ENCODE measurements at places on chromosomes 2 and 18. TPM values are rescaled to one million over a fixed set of nuclear protein-coding genes. Genes with fewer than 3 reads are reported as not detected.

Gene GPR155
- total RNA-seq = 2.8 TPM

Gene TLX2
- total RNA-seq = not detected

Gene SULT1C2
- total RNA-seq = 1.5 TPM

Gene NTSR2
- total RNA-seq = not detected

Gene TNP1
- not detected for total RNA-seq

Gene DHRS9
- total RNA-seq = not detected

Gene IL1B
- 0.49 TPM for total RNA-seq

Gene SH2D6
- not detected for total RNA-seq

Gene GAL3ST2
- total RNA-seq = 1.0 TPM

Gene TWIST2
- 6.3 TPM for total RNA-seq

Gene SP140
- total RNA-seq = 0.25 TPM

Gene GATA6
- 20.7 TPM for total RNA-seq

Gene SRD5A2
- not detected for total RNA-seq

Gene CGREF1
- 2.5 TPM for total RNA-seq

Gene RASGRP3
- not detected for total RNA-seq

Gene FNDC4
- total RNA-seq = 35.9 TPM

Gene PMAIP1
- 37.6 TPM for total RNA-seq

Gene CPO
- 0.13 TPM for total RNA-seq

Gene SH3RF3
- 9.1 TPM for total RNA-seq

Gene TCF23
- total RNA-seq = not detected

Gene ACKR3
- 0.49 TPM for total RNA-seq

Gene HRH4
- total RNA-seq = not detected

Gene PDE1A
- total RNA-seq = 2.7 TPM

Gene PUS10
- 3.8 TPM for total RNA-seq

Gene IL1RL1
- total RNA-seq = under 0.01 TPM

Gene CACNB4
- 0.13 TPM for total RNA-seq

Gene NRP2
- total RNA-seq = 92.4 TPM

Gene TRABD2A
- total RNA-seq = 0.49 TPM

Gene UPP2
- not detected for total RNA-seq

Gene EPB41L3
- total RNA-seq = 15.0 TPM

Gene TSPYL6
- not detected for total RNA-seq

Gene ABCB11
- total RNA-seq = not detected

Gene SCN9A
- 1.8 TPM for total RNA-seq

Gene MRO
- 0.25 TPM for total RNA-seq

Gene MROH2A
- total RNA-seq = not detected

Gene DSG1
- not detected for total RNA-seq

Gene HOXD3
- total RNA-seq = 2.6 TPM

Gene ACMSD
- total RNA-seq = not detected

Gene ERICH2
- total RNA-seq = not detected

Gene HOXD9
- 5.7 TPM for total RNA-seq

Gene NDUFAF7
- total RNA-seq = 11.4 TPM

All from mesangial cell (primary cell).